ENCODE measurements at places on chromosomes 12 and 14. TPM values are rescaled to one million over a fixed set of nuclear protein-coding genes. Genes with fewer than 3 reads are reported as not detected.

DNA sequence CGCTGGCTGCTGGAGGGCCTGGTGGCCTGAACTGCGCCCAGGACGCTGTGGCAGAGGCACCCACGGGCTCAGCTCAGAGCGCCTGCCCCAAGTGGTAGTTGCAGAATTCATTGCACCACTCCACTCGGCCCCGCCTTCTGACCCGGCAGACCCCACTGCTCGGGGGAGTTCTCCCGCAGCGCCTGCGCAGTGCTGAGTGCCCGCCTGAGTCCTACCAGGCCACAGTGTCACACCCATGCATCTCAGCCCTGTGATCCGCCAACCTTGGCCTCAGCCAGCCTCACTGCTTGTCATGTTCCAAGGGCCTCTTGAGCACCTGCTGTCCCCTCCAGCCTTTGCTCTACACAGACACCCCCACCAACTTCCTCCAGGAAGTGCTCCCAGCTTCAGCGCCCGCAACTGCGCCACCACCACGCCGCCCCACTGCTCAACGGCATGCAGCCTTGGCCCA, 12.2 kb downstream of the DEGS2 start:
- DNase-seq, result no peak

Gene TEX22
- 0.15 TPM for total RNA-seq

GRCh38 chr14:73269729-73270531, 32.6 kb downstream of the PAPLN start:
- no peak for DNase-seq

GRCh38 chr12:49292729-49293055, 2.3 kb upstream of the PRPH start:
- no peak for DNase-seq

- DNase-seq, result no peak
Observed at GRCh38 chr12:52872644-52873389, 24.0 kb upstream of the KRT78 start.

Gene PRIM1
- total RNA-seq, result 4.0 TPM

DNA sequence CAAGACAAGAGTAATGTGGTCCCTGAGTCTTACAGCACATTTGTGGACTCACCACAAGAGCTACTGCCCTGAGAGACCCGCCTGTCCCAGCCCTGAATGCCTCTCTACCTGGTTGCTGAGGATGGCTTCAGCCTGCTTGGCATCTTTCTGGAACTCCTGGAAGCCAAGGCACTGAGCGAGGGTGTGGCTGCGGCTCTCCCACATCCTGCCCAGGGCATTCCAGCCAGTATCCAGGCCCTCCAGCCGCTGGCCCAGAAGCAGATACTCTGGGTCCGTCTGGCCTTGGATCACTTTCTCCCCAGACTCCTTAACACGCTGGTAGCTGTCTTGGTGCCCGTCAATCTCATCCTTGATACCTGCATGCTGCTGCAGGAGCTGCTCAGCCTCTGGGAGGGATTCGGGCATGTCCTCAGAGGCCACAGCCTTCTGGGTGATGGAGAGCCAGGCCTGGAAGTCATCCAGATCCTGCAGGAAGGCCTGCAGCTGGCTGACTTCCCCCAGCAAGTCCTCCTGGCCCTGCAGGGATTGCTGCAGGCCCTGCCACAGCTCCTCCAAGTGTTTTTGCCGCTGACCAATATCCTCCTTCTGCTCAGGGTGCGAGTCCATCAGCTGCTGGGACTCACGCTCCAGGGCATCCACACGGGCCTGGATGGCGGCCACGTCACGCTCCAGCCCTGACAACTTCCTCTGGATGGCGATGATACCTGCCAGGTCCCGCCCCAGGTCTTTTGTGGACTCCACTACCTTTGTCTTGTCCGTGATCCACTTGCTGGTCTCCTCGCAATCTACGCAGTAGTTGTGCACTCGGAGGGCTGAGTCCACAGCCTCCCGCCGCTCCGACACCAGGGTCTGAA, 82.3 kb downstream of the PLEKHG3 start:
- DNase-seq, result no peak

DNA sequence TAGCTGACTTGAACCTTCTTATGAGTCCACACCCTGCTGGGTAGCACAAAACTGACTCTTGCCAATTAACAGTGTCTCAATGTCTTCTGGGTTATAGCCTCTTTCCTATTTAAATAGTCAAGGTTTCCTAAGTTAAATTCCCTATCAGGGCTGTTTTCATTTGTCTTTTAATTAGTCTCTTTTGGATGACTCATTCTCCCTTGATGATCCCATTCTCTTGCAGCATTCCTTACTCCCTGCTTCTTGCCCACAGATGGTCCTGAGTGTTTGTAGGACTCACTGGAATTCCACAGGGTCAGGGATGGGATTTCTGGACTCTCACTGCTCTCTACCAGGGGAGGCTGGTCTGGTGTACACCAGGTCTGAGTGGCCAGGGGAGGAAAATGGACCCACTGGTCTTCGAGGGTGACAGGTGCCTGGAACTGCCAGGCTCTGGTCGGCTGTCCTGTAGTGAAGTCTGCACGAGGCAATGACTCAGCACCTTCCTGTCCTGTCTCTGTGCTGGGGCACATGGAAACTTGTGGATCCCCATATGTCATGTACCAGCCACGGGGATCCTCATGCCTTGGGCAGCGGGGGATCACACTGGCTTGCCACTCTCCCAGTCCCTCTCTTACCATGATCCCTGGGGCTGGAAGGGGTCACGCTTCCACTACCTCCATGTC, 236.5 kb upstream of the PELI2 start:
- DNase-seq, result no peak

DNA sequence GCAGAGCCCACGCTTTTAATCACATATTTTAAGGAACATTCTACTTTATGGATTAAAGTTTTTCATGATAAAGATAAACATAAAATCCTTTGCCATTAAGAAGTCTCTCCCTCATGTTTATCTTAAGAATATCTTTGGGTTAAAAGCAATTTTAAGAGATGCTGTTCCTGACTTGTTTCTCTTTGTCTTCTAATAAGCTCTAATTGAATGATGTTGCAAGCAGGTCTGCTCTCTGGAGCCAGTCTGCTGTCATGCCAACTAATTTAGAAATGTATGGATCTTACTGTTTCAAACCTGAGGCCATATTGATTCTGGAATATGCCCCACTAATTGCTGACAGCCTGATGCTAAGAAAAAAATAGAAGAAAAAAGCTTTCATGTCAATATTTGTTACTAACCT, 173.6 kb downstream of the TTC8 start:
- DNase-seq, result no peak

DNA sequence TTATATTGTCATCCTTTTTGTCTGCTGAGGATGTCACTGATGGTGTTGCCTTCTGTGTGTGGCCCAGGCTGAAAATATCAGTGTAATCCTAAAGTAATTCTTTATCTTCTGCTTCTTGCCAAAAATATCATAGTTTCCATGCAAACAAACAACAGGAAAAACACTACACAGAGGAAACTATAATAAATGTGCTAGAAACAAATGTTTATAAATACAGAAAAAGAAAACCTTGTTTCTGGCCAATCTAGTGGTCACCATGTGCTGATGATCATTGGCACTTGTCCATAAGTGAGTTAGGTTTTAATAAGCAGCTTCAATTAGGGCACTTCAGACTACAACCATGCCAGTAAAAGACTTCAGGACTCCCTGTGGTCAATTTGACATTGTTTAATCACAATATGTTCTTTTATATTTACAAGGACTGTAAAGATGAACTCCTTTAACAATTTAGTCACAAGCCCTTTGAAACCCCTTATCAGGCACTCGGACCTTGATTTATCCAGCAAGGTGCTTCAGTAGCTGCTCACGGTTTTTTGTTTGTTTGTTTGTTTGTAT, 124.8 kb downstream of the TMTC3 start:
- DNase-seq, result no peak

Gene KRT79
- 0.12 TPM for total RNA-seq

GRCh38 chr12:123512838-123513665, 20.5 kb downstream of the RILPL1 start:
- DNase-seq, result no peak

Gene FITM1
- not detected for total RNA-seq

DNA sequence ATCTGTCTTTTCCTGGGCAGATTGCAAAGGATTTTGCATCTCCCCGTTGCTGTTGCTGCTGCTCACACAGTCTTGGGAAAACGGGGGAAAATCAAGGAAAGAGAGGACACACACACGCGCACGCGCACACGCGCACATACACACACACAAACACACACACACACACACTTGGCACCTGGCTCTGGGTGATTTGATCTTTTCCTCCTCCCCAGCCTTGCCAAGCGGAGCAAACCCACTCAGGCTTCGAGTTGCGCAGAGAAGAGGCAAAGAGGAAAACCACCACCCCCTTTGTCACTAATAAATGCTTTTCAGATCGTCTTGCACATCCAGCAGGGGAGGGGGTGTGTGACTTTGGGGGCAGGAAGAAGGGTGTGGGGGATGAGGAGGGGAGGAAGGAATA, 965 bp upstream of the NOS1 start:
- DNase-seq, result no peak

GRCh38 chr14:103001651-103002396, 55.5 kb downstream of the CDC42BPB start:
- DNase-seq, result no peak

DNA sequence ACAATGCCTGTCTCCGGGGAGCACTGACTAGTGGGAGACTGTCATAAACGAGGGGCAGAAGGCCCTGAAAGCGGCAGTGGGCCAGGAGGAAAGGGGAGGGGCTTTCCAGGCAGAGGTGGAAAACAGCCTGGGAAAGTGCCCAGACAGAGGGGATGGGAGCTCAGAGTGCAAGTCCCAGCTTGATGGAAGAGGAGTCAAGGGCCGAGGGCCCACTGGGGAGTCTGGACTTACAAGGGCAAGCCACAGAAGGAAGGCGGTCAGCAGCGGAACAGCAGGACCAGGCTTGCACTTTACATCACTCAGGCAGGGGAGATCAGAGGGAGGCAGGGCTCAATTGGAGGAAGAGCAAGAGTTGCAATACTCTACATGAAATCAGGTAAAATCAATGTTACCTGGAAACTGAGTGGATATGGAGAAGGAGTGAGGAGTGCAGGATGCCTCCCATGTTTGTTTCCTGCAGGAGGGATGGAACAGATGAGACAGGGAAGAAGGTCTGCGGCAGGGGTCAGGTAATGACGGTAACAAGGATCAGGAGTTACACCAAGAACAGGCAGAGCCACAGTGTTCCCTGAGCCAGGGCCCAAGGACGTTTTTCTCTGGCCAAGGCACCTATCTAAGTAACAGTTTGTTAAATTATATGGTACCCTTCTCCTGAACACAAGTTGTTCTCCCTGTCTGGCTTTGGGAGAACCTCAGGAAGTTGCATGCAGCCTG, 23.8 kb downstream of the PXN start:
- no peak for DNase-seq

DNA sequence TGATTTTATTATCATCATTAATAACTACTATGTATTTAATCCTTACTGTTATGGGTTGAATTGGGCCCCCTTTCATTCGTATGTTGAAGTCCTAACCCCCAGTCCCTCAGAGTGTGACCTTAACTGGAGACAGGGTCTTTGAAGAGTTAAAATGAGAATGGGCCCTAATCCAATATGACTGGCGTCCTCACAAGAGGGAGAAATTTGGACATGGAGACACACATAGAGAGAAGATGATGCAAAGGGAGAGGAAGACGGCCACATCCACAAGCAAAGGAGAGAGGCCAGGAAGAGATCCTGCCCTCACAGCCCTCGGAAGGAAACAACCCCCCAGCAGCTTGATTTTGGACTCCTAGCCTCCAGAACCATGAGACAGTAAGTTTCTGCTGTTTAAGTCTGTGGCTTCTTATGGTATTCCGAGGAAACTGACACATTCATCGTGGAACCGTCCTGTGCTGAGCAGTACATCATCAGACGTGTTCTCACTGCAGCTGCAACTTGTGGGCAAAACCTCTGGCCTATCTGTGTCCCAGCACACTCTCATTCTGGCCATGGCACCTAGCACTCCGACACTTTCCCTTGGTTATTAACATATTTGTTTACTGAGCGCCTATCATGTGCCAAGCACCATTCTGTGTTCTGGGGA, 127.6 kb downstream of the SLC38A6 start:
- no peak for DNase-seq

- DNase-seq, result no peak
Observed at GRCh38 chr12:77954206-77954555, 123.5 kb downstream of the NAV3 start.

DNA sequence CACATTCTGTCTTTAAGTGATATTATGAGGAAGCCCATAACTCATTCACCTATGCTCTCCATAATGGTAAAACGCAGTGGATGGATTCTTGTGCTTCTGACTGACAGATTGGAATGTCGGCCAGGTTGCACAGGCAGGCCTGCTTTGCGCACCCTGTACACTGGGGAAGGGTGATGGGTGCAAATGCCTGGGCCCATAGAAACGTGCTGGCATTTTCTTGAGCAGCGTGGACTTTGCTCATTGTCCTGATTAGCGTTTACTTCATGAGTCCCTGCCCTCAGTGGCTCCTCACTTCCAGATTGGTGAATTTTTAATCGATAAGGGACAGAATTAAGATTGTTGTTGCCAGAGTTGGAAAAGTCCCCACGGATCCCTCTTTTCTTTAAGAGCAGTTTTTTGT, 80.9 kb upstream of the TRAF3 start:
- DNase-seq, result no peak
